Stimulated activated CD4-positive, alpha-beta T cell treated with anti-CD3 and anti-CD28 coated beads, TNF-alpha, amount 100 ng/mL, for 24 hours (primary cell): ENCODE measurements at places on chromosomes 2 and 18.

DNA sequence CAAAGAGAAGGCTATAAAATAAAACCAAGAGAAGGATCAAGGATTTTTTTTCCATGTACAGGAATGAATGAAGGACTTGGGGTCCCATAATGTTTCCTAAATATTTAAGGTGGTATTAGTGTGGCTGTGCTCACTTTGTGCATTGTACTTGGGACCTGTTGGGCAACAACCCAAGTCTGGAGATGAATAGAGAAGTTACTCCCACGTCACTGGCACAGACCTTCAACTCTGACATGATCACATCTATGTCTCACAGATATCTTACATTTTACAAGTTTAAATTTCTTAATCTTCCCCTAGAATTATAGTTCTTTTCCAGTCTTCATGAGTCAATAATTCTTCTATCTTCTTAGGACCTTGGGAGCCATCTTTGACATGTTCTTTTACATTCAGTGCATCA lies 133.4 kb downstream of the PLCL1 start:
- DNase-seq: no peak

GRCh38 chr2:162155093-162155492 lies 3.0 kb upstream of the GCG start:
- no peak for DNase-seq

DNA sequence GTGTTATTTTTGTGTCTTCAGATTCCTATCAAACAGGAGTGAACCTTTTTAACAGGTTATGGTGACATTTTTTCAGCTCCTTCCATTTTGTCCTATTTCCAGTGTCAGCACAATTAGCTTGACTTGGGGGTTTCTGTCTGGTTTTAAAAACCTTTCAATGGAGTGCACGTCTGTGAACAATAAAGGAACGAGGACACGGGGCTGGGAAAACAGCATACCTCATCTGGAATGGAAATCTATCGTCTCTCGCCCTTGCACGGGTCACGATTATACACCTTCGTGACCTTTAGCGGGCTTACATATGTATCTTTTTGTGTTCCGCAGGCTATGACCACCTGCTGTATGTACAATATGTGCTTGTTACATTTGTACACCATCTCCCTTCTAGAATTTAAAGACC lies 2.3 kb upstream of the ZNF532 start:
- no peak for DNase-seq

- no peak for DNase-seq
Measured at GRCh38 chr18:47915229-47915628, 15.2 kb downstream of the SMAD2 start.

GRCh38 chr2:99971326-99971900 lies 171.0 kb downstream of the AFF3 start:
- no peak for DNase-seq

DNA sequence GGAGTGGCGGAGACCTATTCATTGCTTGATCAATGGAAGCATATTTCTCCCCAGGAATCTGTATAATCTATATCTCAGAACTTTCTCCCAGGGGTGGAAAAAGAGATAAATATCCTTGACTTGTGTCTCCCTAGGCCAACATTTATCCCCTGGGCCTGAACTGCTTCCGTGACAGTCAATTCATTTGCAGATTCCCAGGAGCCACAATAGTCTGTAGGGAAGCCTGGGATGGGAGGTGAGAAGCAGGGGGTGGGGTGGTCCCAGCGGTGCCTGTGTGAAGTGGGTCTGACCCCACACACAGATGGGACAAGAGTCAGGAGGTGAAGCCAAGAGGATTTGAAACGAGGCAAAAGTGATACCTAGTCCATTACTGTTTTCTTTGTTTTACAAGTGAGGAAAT lies 166.8 kb downstream of the DPP10 start:
- no peak for DNase-seq

DNA sequence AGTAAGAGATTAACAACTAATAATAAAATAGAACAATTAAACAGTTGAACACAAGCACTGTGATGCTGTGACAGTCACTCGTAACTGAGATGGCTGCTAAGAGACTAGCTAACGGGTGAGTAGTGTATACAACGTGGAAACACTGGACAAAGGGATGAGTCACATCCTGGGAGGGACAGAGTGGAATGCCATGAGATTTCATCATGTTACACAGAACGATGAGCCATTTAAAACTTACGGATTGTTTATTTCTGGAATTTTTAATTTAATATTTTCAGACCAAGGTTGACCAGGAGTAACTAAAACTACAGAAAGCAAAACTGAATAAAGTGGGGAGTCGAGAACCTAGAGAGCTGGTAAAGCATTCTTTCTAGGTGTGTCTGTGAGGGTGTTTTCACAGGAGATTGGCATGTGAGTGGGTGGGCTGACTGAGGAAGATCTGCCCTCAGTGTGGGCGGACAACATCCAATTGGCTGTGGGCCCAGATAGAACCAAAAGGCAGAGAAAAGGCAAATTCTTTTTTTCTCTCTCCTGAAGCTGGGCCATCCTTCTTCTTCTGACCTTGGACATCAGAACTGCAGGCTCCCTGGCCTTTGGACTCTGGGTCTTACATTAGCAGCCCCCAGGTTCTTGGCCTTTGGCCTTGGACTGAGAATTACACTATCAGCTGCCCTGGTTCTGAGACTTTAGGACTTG lies 14.6 kb downstream of the TMSB10 start:
- no peak for DNase-seq

DNA sequence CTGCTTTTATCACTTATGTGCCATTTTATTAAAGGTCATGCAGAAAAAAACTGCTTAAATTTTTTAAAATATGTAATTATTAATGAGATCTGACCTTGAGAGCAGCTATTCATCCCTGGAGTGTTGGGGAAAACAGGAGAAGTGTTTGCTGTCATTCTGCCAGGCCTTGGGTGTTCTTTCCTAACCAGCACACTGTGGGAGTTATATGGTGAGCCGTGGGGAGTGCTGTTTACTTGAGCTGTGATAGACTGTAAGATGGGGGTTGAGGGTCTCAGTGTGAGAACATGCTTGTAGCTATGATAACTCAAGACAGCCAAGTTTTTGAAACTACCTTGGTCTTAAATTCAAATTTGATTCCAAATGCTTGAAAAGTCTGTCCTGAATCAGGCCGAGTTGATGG lies 101.3 kb upstream of the ARHGAP28 start:
- no peak for DNase-seq

- DNase-seq: no peak
Measured at GRCh38 chr18:48548011-48548771, 9.4 kb downstream of the CTIF start.

- DNase-seq: no peak
Measured at GRCh38 chr2:59930430-59930829, 623.0 kb downstream of the BCL11A start.

- DNase-seq: no peak
Measured at GRCh38 chr18:35578481-35578880, 3.1 kb upstream of the GALNT1 start.

DNA sequence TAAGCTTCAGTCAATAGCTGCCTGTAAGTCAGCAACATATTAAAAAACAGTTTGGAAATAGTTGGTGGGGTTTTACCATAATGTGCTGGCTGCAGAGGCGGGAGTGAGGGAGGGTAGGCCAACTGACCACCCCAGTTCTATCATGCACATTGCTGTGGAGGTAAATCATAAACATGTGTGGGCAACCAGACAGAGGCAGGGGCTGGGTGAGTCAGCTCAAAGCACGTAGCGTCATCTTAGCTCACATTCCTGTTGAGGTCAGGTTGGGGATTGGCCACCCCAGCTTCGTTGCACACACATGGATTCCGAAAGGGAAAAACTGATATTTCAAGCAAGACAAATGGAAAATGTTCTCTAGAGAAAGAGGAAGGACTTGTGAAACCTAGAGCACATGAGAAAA lies 19.5 kb downstream of the GPR45 start:
- DNase-seq: no peak

- no peak for DNase-seq
Measured at GRCh38 chr2:188795762-188796161, 178.4 kb upstream of the COL3A1 start.

GRCh38 chr2:176128982-176129796 lies at the start of gene HOXD8:
HOXD8 (plus strand) TSS chr2:176129705; CDS start chr2:176130367, 662 bp downstream.
- DNase-seq: no peak

DNA sequence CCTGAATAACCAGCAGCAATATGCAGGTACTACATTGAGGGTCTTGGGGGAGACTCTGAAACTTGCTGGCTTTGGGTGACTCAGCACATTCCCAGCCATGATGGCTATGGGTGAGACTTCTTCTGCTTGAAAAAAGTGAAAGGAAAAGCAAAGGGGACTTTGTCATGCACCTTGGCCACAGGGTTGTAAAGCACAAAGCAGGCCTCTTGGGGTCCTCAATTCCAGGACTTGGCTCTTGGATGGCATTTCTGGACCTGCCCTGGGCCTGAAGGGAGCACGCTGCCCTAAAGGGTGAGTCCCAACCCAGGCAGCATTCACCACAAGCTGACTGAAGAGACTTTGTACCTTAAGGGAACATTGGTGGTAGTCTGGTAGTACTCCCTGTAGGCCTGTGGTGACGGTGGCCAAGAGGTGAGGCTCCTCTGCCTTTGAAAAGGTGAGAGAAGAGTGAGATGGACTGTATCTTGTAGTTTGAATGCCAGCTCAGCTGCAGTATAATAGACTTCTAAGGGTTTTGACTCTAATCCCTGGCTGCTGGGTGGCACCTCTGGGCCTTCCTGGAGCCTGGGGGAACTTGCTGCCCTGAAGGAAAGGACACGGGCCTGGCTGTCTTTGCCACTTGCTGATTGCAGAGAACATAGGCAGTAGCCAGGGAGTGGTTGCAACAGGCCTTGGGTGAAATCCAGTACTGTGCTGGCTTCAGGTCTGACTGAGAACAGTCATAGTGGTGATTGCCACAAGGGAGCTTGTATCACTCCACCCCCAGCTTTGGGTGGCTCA lies 36.5 kb upstream of the CYTIP start:
- no peak for DNase-seq

- no peak for DNase-seq
Measured at GRCh38 chr2:181312515-181312927, 144.7 kb upstream of the ITGA4 start.

- DNase-seq: peak; percentile 53
Measured at GRCh38 chr18:57837917-57838548, 34.9 kb upstream of the ATP8B1 start.

- DNase-seq: no peak
Measured at GRCh38 chr2:675982-676646, 1.1 kb downstream of the TMEM18 start.
